ENCODE measurements at places on chromosomes 6 and 20.

- peak; percentile 85 for DNase-seq
Observed at GRCh38 chr20:63434599-63435378, 37.7 kb downstream of the KCNQ2 start.

- no peak for DNase-seq
Observed at GRCh38 chr6:154996016-154996590, 988 bp downstream of the TIAM2 start.

DNA sequence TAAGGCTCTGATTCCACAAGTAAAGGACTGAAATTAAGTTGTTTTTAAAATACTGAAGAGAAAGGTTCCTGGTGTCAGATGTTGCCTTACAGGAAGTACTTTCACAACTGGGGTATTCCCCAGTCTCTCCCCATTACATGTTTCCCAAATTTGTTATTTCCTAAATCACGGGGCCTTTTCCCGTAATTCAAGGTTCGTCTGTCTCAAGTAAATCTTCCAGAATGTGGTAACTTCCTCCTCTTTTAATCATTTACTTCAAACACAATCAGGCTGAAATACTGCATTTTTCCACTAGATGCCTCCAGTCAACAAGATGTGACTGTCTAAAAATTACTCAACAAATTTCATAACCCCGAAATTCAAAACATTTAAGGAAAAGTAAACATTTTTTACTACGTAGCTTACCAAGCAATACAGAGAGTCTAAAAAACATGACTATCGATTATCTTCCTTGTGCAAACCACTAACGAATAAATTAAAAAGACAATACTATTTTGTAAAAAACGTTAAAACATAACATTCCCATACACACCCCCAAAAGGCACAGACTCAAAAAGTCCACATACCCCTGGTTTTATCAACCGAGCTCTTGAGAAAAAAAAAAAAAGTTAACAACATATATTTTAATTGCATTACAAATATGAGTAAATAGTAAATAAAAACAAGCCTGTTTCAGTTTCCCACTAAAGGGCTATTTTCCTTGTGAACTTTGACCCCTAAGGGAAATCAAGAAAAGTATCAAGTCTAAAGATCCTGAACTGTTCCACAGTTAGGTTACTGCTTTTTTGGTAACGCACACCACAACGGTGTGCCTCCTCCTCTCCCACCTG lies 1.7 kb downstream of the SOD2 start:
- DNase-seq, result peak; percentile 57

GRCh38 chr6:134035823-134036296 lies 16.6 kb downstream of the SLC2A12 start:
- DNase-seq, result no peak

- no peak for DNase-seq
Observed at GRCh38 chr20:61764471-61765025, 301.1 kb downstream of the TAF4 start.

DNA sequence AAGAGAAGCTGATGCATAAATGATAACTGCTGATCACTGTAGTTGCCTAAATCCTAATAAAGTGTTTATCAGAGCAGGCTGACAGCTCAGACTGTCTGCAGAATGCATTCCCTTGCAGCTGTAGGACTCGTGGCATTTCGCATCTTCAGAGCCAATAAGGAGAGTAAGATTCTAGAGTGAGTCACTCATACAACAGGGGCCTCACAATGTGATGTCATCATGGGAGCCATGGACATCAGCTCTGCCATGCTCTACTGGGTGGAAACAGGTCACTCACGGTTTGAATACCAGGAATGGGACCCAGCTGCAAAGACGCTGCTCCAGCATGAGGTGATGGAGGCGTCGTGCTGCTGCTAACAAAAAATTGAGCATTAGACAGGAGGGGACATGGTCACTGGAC lies 7.4 kb downstream of the FAM209B start:
- DNase-seq, result no peak

- no peak for DNase-seq
Observed at GRCh38 chr6:53527249-53527765, 17.6 kb downstream of the GCLC start.

- no peak for DNase-seq
Observed at GRCh38 chr6:136158387-136158821, 91.7 kb downstream of the MTFR2 start.

DNA sequence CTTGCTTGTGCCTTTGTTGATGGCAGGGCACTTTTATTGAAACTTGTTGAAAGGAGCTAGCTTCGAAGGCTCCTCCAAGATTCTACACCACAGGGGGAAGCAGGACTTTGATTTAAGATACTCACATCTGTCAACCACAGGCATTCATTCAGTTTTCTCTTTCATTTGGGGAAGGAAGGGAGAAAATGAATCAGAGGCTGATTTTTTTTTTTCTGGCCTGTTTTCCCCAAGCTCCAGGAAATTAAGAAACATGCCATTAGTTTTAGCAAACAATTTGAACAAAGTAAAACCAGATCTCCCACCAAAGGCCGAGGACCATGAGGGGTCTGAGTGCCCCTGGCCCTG lies 8.7 kb upstream of the APCDD1L start:
- no peak for DNase-seq

DNA sequence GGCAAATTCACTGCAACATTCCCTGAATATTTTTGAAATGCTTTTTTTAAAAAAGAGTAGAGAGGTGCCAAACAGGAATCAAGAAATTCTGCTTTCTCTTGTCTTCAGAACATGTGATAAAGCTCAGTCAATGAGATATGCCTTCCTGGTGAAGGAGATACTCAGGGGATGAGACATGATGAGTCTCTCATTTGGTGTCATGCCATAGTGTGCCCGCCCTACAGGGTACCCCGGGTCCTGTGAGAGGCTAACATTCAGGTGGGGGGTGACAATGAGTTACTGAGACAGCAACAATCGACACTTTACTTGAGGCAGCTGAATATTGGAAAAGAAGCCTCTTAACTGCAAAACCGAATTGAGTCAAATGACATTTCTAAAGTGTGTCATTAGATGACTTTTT lies 6.7 kb downstream of the CCR6 start:
- DNase-seq, result no peak

- DNase-seq, result no peak
Observed at GRCh38 chr6:89941031-89941762, 46.9 kb downstream of the GJA10 start.

DNA sequence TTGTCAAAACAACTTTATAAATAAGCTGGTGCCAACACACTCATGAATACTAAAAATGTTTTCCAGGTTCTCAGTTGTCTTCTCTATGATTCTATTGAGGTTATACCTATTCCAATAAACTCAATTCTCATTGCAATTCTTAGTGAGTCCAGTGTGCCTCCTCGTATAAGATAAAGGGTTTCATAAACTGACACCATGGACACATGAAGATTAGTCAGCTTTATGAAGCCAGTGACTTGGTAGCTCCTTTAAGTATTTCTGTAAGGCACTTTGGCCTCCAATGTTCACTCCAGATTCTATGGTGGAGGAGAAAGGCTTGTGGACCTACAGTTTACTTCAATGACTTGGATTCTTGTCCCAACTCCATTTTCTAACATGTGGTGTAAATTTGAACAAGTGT lies 521.3 kb upstream of the JARID2 start:
- DNase-seq, result no peak

DNA sequence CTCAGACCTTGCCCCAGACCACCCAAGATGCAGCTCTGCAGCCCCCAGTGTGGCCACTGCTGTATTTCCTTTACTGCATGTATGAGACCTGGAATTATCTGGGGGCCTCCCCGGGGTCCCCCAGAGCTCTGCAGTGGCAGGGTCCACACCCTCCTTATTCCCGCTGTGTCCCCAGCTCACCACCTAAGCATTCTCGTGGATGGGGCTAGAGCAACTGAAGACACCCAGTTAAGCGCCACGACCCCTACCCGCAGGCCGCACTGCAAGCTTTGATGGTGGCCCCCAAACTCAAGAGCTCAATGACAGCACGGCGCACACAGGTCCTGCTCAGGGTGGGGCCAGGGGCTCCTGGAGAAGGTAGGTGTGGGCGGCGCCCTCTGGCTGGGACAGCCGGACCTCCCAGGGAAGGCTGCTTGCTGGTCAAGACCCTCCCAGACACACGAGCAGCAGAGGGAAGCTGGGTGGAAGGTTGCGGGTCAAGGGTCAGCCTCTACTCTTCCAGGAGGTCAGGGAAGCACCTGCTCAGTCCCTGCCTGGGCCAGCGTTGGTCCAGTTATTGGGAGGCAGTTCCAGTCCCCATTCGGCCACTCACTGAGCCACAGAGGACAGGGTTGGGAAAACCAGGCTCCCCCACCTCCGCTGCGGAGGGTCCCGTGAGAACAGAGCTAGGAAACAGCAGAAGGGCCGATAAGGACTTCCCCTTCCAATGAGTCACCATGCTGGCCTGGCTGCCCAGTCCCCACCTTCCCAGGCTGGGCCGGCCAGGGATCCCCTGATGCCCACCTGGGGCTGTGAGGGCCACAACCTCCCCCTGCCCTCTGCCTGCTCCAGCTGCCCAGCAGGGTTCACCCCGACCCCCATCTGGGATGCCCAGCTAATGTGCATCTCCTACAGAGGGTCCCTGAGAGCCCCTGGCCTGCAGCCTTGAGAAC lies 2.9 kb downstream of the LAMA5 start:
- DNase-seq, result no peak

DNA sequence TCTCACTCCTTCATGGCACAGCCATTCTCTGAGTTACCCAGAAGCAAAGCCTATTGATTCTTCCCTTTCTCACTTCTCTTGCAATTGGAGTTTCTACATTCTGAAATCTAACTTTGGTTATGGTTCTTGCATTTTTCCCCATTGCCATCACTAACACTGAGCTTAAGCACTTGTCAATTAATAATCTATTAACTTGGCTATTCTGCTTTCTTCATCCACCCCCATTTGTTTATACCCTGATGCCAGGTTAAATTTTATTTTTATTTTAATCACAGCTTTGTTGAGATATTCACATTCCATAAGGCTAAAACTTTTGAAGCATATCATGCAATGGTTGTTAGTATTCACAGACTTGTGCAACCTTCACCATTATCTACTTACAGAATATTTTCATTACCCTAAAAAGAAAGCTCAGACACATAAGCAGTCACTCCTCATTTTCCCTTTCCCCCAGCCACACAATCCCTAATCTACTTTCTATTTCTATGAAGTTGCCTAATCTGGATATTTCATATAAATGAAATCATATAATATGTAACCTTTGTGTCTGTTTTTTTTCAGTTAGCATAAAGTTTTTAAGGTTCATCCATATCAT lies 222.3 kb downstream of the UBE3D start:
- no peak for DNase-seq

GRCh38 chr20:37380864-37381579 lies 35.1 kb downstream of the SRC start:
- no peak for DNase-seq

- DNase-seq, result peak; percentile 61
Observed at GRCh38 chr6:160069050-160069454, 52.6 kb upstream of the SLC22A1 start.

- DNase-seq, result no peak
Observed at GRCh38 chr6:132205946-132206345, 195.3 kb downstream of the MOXD1 start.

DNA sequence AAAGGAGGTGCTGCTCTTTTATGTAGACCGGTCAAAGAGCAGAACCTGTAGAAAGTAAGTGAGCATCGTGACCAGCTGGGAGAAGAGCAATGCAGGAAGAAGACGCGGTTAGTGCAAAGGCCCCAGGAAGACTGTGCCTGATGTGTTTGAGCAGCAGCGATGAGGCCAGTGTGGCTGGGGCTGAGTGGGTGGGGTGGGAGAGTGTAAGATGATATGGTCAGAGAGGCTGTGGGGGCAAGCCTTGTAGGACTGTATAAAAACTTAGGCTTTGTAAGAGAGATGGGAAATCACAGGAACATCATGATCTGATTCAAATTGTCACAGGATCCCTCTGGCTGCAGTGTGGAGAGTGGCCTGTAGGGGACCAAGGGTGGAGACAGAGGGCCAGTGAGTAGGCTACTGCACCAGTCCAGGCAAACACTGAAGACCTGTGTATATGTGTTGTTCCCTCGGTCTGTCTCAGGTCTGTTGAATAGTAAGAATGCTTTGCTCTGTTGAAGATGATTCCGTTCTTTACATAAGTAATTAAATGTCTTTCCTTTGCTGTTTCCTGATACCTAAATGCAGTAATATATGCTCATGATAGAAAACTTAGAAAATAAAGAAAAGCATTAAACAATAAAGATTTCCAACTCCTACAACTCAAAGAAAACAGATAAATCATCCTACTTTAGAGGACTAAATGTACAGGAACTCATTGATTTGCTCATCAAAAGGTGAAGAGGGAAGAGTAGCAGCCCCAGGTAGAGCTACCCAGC lies 23.6 kb upstream of the WFDC2 start:
- peak; percentile 56 for DNase-seq

DNA sequence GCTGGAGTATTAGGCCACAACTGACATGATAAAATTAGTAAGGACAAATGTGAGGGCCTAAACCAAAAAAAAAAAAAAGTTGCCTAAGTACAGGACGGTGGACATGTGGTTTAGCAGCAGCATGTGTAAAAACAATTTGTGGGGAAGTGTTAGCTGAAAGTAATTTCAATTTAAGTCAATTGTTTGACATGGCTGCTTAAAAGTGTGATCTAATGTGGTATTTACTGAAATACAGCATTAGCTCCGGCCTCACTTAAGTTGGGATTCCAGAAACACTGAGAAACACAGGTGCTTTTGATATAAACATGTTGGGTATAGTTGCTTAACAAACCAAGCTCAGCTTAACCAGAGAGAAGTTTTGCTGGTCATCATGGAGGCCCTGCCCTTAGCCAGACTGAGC lies 119.7 kb downstream of the FYN start:
- DNase-seq, result no peak

GRCh38 chr6:169269180-169270076 lies 15.8 kb upstream of the THBS2 start:
- no peak for DNase-seq

GRCh38 chr6:67112120-67112519 lies 1405.1 kb upstream of the EYS start:
- DNase-seq, result no peak

GRCh38 chr20:10324198-10324847 lies 105.7 kb downstream of the SNAP25 start:
- DNase-seq, result no peak

DNA sequence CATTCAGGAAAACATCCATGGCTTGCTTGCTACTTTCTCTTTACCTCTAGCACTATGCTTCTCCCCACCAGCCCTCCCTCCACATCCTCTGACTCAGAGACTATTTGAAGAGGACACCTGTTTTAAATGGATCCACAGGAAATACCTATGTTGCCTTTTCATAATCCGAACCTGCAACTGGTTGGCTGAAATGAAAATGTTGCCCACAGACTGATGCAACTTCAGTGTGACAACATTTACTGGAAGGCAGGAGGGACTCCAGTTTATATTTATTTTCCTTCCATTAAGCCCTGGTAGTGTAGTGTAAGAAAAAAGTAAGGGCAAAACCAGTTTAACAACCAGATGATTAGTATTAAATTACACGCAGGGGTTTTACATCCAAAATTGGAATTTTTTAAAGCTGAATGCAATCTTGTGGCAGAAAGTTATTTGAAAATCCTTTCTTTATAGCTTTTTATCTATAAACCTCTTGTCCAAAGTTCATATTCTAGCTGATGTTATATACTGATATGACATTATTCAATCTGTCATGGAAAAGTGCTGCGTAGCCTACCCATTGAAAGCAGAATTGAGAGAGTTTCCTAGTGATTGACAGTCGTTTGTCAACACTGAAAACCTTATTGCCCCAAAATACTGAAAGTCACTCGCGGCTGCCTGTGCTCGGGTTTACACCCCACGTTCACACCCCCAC lies 881 bp upstream of the AIG1 start:
- no peak for DNase-seq

Measured in germinal center (tissue), 1 donor.